ENCODE measurements at places on chromosomes 2 and 18. TPM values are rescaled to one million over a fixed set of nuclear protein-coding genes. Genes with fewer than 3 reads are reported as not detected.

DNA sequence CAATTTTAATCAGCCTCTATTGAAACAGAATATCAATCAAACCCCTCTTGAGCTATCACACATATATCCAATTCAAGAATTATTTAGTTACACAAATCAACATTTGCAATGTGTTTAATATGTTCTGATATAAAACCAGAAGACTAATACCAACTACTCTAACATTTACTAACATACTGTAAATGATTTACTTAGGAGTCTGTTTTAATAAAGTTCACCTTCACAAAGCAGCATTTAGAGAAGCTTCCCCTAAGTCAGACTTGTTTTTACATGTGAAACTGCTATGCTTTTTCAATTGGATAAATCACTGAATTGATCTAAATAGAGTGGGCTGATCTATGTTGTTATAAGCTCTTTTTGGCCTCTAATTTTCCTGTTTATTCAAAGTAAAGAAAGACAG lies 18.3 kb downstream of the COL4A3 start:
- H3K27me3 ChIP-seq: peaks cover 14% of the 10 kb centered on the region
- H3K4me1 ChIP-seq: no peaks in the 10 kb centered on the region
- no peak overlapping the region for H3K4me3 ChIP-seq
- no peaks in the 10 kb centered on the region for H3K36me3 ChIP-seq
- no peak overlapping the region for H3K27ac ChIP-seq

The SMARCAL1 gene
- total RNA-seq: 32.5 TPM

DNA sequence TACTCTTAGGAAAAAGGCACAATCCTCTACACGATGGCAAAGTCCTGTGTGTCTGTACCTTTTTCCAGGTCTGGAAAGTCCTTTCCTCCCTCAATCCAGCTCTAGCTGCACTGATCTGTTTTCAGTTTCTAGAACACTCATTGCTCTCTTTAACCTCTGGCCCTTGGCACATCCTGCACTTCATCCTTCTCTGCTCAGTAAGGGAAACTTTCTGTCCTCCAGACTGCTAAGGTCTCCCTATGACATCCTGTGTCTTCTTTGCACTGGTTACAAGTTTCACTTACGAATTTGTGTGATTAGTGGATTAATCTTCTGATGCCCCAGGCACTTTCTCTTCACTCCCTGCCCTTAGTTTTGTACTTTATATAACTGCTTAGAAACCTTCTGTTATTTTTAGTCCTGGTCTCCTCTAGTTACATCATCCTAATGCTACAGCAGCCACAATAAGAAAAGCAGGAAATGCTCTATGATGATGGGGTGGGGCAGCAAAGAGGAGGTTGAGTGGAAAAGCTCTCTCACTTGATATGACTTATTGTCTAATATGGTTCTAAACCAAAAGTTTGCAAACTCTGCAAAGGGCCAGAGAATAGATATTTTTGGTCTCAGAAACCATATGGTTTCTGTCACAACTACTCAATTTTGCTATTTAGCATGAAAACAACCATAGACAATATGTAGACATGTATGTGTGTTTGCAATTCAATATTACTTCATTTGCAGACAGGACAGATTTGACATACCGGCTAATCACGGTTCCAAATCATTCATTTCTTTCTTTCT lies 568.2 kb downstream of the THSD7B start:
- no peak overlapping the region for H3K4me3 ChIP-seq
- H3K36me3 ChIP-seq: no peaks in the 10 kb centered on the region
- no peaks in the 10 kb centered on the region for H3K4me1 ChIP-seq
- H3K27ac ChIP-seq: no peak overlapping the region
- no peaks in the 10 kb centered on the region for H3K27me3 ChIP-seq

The TTC27 gene
- total RNA-seq: 27.8 TPM

DNA sequence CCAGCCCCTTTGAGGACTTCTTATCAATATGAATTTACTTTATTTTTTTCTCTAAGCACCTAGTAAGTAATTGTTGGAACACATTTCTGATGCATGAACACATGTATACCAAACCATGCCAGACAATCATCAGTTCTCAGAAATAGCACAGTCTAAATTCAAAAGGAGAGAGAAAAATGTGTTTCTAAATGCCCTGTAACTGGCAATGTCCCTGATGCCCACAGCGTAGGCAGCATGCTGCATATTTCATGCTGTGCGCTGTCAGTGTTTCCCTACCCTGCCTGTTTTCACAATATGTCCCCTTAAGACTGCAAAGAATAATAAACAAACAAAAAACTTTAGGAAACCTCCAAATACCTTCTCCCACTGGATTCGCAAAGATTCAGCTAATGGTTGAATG lies 881.0 kb upstream of the CHAC2 start:
- no peak overlapping the region for H3K27ac ChIP-seq
- H3K27me3 ChIP-seq: no peaks in the 10 kb centered on the region
- H3K4me3 ChIP-seq: no peak overlapping the region
- DNase-seq: no peak

The CYRIA gene
- 2.3 TPM for total RNA-seq

DNA sequence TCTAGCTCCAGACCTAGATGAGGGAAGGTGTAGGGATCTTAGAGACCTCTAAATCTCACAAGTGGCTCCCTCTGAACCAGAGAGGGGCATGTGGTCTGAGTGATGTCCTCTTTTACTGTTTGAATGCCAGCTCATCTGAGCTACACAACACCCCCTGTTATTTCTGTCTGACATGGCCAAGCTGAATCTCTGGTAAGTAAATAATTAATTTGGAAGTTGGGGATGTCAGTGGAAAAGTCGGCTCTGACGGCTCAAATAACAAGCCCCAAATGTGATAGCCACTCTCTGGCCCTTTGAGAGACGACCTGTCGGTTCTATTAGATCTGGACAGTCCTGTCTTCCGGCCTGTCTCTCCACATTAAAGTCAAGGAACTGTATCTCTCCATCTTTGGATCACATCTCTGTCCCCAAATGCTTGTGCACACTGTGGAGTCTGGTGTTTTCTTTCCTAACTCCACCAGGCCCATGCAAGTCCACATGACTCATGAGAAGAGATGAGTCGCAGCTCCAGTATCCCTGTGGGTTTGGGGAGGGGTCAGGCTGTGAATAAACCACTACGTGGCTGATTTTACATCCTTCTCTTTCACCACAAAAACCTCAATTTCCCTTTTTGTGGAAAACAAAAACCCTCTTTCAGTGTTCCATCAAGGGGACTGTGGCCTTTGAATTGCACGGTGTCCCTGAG lies 52.5 kb downstream of the SETBP1 start:
- H3K27me3 ChIP-seq: peaks cover 34% of the 10 kb centered on the region
- H3K36me3 ChIP-seq: peaks cover 1% of the 10 kb centered on the region
- H3K4me3 ChIP-seq: peak overlapping the region; percentile 20
- H3K27ac ChIP-seq: peak overlapping the region; percentile 44

All from activated T-cell treated with anti-CD3 and anti-CD28 coated beads, Interleukin-2, amount 50 U/mL, for 72 hours (primary cell).